ENCODE measurements at places on chromosomes 5 and 9. TPM values are rescaled to one million over a fixed set of nuclear protein-coding genes. Genes with fewer than 3 reads are reported as not detected.

Gene IFNK
- not detected for total RNA-seq

- no peak for DNase-seq
These were observed 70.3 kb upstream of the UBTD2 start for GRCh38 chr5:172353846-172354245.

DNA sequence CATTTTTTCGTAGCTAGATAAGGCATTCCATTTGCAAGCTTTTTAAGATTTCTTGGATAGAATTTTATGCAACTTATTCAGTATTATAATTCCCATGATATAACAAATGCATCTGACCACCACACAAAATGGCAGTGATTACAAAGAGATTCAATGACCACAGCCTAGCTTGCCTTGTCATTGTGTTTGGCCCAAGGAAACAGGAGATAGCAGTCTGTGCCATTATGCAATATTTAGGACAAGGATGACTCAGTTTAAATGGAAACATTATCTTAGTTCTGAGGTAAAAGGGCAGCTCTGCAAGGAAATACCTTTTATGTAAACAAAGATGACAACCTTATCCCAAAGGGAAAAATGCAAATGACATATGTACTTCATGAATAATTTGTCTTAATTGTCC is 89.8 kb downstream of the NUDT12 start:
- peak; percentile 35 for DNase-seq

DNA sequence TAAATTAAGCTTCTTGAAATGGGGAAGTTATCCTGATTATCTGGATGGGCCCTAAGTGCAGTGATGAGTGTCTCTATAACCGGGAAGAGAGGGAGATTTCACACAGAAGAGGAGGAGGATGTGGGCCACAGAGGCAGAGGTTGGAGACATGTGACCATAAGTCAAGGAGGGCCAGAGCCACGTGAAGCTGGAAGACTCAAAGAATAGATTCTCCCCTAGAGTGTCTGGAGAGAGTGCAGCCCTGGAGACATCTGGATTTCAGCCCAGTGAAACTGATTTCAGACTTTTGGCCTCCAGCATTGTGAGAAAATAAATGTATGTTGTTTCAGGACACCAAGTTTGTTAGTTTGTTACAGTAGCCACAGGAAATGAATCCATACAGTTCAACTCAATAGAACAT is 442.9 kb downstream of the NTRK2 start:
- peak; percentile 67 for DNase-seq

Gene ZDHHC21
- 3.5 TPM for total RNA-seq

Gene CCDC152
- 0.45 TPM for total RNA-seq

Gene TYRP1
- 1,258 TPM for total RNA-seq

- no peak for DNase-seq
These were observed 421.8 kb downstream of the SEMA5A start for GRCh38 chr5:9124071-9124470.

DNA sequence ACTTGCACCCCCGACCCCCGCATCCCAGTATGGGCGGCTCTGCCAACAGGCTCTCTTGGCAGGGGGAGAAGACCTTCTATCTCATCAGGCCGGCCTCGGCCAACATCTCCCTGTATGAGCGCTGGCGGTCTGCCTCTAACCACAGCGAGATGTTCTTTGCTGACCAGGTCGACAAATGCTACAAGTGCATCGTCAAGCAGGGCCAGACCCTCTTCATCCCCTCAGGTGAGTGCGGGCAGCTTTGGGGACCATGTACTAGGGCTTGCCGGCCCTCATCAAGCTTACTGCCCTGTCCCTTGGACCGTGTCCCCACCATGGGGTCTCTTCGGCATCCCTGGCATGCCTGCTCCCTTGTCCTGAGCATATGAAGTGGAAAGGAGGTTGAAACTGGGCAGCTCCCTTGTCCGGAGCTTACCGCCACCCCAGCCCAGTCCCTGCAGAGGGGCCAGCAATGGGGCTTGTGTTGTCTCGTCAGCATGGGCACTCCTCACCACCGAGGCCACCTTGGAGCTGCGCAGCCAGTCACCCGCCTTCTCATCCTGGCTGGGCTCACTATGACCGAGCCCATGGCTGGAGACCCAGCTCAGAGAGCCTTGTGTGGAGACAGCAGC is 78.1 kb downstream of the PHF2 start:
- no peak for DNase-seq

- no peak for DNase-seq
These were observed 48.0 kb upstream of the RGS7BP start for GRCh38 chr5:64457846-64458245.

Gene NR2F1-AS1
- total RNA-seq: 0.11 TPM

DNA sequence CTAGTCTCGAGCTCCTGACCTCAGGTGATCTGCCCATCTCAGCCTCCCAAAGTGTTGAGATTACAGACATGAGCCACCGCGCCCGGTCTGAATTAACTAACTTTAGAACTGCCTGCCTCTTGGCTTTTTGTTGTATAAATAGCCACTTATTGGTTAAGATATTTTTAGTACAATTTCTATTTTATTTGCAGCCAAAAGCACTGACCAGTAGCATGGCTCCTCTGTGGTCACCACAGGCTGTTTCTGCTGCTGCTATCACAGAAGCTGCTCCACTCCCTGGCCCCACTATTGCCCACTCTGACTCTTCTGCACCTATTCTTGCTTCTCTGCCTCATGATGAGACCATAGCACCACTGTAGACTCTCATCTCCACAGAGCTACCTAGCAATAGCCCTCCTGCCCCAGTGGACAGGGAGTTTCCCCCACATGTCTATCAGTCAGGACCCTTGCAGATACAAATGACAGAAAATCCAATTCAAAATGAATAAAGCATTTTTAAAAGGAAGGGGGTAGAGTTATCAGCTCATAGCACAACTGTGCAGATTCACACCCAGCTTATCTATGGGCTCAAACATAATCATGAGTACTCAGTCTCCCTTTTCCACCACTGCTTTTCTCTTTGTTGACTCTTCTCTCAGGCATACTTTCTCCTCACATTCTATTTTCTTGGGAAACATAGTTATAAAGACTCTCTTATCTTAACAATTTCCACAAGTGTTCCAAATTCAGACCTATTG is 151.8 kb upstream of the EPB41L4A start:
- no peak for DNase-seq

GRCh38 chr9:89318123-89319014 is at the start of gene SECISBP2:
Gene SECISBP2, plus strand, starts transcription at chr9:89318500. Its CDS starts 77 bp downstream, at chr9:89318577.
- peak; percentile 96 for DNase-seq

Gene BASP1
- total RNA-seq: 1.7 TPM

DNA sequence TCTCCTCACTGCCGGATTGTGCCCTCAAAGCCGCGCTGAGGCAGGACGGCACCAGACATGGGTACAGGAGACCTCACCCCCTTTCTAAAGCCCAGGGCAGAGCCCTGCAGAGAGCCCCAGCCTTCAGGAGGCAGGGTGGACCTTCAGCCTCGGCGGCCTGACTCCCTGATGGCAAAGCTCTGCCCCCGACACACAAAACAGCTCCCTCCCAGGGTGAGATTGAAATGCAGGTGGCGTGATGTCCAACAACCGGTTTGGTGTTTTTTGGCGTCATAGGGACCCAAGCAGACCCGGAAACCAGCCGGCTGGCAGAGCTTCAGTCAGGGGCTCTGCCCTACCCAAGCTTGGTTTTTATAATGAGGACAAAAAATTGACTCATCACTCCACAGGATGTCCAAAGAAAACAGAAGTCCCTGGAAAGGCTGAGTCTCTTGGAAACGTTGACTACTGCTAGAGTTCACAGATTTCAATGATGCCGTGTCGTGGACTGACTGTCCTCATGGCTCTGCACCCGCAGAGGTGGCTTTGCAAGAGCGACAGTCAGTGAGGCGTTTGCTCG is 275.2 kb upstream of the IRX1 start:
- no peak for DNase-seq

Gene NUTM2G
- total RNA-seq: not detected

DNA sequence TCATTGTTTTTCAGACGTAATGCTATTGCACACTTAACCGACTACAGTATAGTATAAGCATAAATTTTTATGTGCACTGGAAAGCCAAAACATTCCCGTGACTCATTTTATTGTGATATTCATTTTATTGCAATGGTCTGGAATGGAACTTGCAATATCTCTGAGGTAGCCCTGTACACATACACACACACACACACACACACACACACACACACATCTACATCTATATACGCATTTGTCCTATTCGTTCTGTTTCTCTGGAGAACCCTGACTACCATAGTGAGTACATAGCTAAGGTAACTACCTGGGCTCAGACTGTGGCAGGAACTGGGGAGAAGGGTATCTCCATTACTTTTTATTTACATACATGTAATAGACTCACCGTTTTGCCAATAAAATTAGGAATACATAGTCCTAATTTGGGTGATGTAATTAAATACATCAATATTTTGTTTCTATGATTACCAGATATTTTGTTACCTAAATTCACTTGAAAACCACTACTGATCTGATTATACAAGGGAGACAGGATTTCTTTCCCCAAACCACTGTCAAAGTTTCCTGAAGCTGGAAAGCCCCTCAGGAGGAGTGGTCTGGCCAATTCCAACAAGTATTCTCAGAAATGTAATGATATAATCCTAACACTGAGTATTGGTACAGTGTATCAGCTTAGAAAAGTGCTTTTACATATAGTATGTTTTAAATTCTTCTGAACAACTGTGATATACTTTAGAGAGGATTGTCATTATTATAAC is 74.0 kb upstream of the PLPP1 start:
- DNase-seq: no peak

DNA sequence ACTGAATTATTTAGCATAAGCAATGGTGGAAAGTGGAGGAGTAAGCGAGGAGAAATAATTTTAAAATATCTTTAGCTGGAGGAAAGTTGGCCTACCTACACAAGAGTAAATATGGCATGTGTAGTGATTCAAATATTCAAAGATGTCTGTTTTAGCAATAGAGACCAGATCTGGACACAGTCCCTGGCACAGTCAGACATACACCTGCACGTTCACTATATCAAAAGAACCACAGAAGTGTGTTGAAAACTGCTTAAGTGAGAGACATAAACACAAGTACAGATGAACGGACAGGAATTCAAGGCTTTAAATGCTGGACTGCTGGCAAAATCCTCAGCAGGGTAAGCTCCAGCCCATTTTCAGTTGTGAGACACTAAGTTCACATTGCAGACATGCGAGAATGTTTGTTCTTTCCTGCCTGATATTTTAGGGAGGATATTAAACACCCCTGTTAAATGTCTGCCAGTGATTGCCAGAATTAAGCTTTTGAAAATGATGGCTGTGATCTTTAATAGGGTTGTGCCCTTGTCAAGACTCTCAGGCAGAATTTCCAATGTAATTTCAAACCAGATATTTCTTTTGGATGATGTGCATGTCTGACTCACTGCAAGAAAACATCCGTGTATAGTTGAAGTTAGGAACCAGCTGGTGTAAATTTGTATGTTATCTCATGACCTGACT is 810.6 kb downstream of the TLE4 start:
- no peak for DNase-seq

DNA sequence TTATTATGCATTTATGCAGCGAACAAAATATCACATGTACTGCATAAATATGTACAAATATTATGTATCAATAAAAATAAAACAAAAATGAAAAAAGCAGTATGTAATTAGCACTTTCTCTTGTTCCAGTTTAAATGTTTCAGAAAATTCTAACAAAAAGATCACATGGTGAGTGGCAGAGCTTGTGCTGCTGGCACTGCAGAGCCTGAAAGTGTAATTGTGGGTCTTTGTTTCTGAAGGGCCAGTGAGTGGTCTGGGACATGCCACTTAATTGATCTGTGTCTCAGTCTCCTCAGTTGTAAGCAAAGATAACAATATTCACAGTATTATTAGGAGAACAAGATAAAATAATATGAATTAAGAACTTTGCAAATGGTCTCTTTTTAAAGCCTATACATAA is 39.5 kb upstream of the RAI14 start:
- no peak for DNase-seq

Gene NDFIP1
- total RNA-seq: 41.8 TPM

DNA sequence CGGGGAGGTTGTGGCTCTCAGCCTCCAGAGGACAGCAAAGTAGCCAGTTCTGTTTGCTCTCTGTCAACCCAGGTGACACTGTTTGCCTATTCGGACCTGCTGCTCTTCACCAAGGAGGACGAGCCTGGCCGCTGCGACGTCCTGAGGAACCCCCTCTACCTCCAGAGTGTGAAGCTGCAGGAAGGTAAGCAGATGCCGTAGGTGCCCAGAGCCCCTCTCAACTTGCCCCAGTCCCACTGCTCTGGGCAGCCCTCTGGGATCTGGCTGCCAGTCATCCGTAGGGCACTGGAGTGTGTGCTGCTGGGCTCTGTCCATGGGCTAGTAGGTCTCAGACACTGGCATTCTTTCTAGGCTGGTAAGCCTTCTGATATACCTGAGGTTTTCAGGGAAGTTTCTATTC is 59.3 kb downstream of the RGS3 start:
- no peak for DNase-seq

Gene ERAP2
- total RNA-seq: 3.5 TPM

Gene PCDHGC5
- total RNA-seq: 0.19 TPM

DNA sequence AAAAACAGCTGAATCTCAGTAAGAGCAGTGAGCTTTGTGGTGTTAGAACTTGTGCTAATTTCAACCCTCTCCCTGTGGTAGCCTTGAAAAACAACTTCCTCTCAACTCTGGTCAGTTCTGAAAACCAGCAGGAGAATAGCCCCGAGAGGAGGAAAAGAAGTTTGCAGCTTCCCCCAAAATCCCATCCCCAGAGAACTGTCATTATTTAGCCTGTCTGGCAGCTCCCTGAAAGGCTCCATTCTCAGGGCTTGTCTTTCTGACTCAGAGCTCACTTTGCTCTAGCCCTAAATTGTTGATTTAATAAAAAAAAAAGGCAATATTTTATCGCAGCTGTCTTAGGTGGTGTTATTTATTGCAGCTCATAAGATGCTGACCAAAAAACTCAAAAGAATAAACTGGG is 11.4 kb upstream of the SLC45A2 start:
- DNase-seq: no peak
